ENCODE measurements at places on chromosomes 7 and 10. TPM values are rescaled to one million over a fixed set of nuclear protein-coding genes. Genes with fewer than 3 reads are reported as not detected.

DNA sequence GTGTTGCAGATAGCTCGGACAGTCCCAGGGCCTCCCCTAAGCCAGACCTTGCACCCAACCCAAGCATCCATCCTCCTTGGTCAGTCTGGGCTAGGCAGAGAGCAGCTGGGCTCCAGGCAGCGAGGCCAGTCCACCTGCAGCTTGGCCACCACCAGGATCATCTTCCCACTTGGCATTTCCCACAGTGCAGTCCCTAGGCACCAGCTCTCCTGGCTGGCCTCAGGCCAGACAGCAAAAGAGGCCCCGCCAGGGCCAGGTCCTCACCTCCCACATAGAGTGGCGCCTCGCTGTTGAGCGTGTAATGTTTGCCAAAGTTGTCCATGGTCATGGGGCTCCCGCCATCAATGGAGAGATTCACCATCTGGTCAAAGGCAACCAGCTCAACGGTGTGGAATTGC is 171.7 kb downstream of the LCOR start:
- DNase-seq = no peak

DNA sequence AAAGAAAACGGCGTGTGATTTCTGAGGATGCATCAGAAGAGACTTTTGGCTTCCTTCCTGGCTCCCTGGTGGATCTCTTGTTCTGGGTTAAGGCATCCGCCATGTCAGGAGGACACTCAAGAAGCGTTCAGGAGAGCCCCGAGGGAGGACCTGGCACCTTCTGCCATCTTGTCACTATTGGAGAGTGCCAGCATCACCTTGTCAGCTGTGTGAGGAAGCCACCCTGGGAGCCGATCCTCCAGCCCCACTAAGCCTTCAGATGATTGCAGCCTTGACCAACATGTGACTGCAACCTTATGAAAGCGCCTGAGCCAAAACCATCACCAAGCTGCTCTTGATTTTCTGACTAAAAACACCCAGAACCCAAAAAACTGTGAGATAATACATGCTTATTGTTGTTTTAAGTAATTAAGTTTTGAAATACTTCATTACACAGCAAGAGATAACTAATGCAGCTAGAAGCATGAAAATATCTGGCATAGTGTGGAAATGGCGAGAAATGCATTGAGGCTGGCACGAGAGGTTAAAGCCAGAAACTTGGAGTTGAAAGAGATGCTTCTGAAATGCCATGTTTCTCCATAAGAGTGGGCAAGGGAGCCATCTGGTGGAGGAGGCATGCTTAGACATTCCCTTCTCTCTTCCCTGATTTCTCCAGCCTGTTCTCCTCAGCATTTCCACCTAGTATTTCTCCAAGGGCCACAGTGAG is 5.4 kb upstream of the ZFYVE27 start:
- peak; percentile 70 for DNase-seq

The SPDYE8 gene
- not detected for polyA plus RNA-seq

The PAPOLB gene
- not detected for polyA plus RNA-seq

DNA sequence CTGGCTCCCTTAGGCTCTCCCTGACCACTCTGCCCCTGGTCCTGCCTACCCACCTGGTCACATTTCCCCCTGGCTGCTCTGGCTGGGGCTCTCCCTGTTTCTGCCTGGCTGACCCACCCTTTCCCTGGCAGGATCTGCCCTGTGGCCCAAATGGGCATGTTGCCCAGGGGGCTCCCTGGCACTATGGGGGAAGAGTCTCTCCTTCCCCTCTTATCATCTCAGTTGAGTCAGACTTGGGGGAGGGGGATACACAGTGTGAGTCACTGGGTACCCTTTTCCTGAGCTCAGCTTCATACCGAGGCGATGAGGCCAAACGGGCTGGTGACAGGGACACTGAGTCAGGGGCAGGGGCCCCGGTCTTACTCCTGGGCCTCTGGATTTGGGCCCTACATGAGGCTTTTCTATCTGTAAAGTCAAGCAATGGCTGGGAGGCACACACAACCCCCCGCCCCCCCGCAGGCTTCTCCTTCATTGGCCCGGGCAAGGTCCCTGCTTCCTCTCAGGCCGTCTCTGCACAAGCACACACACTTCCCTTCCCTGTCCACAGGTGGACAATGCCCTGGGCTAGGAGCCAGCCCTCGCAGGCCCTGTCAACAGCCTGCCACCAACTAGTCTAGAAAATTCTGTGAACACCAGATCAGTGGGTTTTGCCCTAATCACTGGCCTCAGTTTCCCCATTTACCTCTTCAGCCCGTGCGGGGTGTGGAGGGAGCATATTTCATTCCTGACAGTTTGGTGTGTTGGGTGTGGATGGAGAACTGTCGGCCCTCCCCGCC is 627 bp upstream of the FLNC start:
- DNase-seq = peak; percentile 73
